ENCODE measurements at places on chromosomes 1 and 21.

- no peak overlapping the region for H3K27ac ChIP-seq
- no peaks in the 10 kb centered on the region for H3K27me3 ChIP-seq
- DNase-seq = no peak
- H3K36me3 ChIP-seq = no peaks in the 10 kb centered on the region
- H3K4me3 ChIP-seq = no peak overlapping the region
These were observed 344.9 kb downstream of the ZNF326 start for GRCh38 chr1:90339811-90340210.

DNA sequence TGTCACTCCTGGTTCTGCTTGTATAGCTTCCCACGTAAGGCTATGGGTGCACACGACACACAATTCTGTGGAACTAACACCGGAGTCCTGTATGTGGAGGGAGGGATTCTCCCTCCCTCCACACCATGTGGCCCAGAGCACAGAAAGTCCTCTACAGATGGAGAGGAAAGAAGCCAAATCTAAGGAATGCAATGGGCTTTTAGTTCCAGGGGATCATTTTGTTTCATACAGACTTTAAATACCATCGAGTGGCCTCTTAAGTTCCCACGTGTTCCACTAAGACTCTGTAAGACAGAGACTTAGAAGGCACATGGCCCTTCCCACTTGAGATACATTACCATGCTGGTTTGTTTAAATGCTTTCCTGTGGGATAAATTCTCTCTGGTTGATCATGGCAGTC, 156.0 kb downstream of the TGFB2 start:
- H3K27me3 ChIP-seq = no peaks in the 10 kb centered on the region
- DNase-seq = no peak
- H3K27ac ChIP-seq = no peak overlapping the region
- H3K4me1 ChIP-seq = peaks cover 31% of the 10 kb centered on the region
- H3K36me3 ChIP-seq = no peaks in the 10 kb centered on the region
- H3K4me3 ChIP-seq = no peak overlapping the region

GRCh38 chr1:203422656-203423055, 53.0 kb upstream of the PRELP start:
- H3K4me1 ChIP-seq = no peaks in the 10 kb centered on the region
- no peak for DNase-seq
- peaks cover 80% of the 10 kb centered on the region for H3K27me3 ChIP-seq

- H3K27me3 ChIP-seq = peaks cover 29% of the 10 kb centered on the region
- no peaks in the 10 kb centered on the region for H3K4me1 ChIP-seq
- DNase-seq = no peak
- H3K36me3 ChIP-seq = no peaks in the 10 kb centered on the region
These were observed 49.2 kb upstream of the ZC3H12A start for GRCh38 chr1:37425221-37425620.

DNA sequence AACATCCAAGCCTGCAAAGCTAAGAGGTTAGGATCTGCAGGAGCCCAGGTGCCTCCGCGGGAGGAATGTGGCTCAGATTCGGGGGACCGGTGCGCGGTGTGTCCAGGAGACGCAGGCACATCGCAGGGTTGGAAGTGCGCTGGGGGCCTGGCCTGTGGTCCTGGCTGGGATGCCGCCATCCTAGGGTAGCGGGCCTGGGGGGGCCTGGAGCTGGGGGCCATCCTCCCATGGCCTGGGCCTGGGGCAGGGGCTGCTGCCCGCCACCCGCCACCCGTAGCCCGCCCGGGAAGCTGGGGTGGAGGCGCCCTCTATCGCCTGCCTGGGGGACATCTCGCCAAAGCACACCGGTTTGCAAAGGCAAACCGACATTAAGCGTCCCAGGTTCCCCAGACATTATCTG, 170.6 kb upstream of the ARHGEF16 start:
- H3K27me3 ChIP-seq = no peaks in the 10 kb centered on the region
- no peaks in the 10 kb centered on the region for H3K36me3 ChIP-seq
- no peak overlapping the region for H3K27ac ChIP-seq
- H3K4me1 ChIP-seq = no peaks in the 10 kb centered on the region
- H3K4me3 ChIP-seq = no peak overlapping the region

DNA sequence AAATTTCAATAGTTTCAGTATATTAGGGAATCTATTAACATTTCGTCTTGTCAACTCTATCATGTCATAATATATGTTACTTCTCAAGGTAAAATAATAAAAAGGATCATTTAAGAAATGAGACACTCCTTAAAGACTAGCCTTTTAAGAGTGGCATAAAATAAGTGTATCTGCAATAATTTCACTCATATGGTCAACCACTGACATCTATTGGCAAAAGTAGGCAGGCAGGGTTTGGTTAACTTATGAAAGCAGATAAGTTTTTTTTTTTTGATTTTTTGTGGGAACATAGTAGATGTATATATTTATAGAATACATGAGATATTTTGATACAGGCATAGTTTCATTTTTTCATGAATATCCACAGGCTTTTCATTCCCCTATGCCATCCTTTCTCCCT, 5.5 kb upstream of the RGS21 start:
- no peak overlapping the region for H3K4me3 ChIP-seq
- H3K4me1 ChIP-seq = no peaks in the 10 kb centered on the region
- H3K36me3 ChIP-seq = no peaks in the 10 kb centered on the region
- H3K27ac ChIP-seq = no peak overlapping the region

GRCh38 chr1:210415846-210416448, 87.2 kb downstream of the HHAT start:
- H3K27ac ChIP-seq = no peak overlapping the region
- H3K36me3 ChIP-seq = no peaks in the 10 kb centered on the region
- no peak for DNase-seq
- no peaks in the 10 kb centered on the region for H3K27me3 ChIP-seq
- no peaks in the 10 kb centered on the region for H3K4me1 ChIP-seq
